ENCODE measurements at places on chromosomes 6 and 20.

- no peak for DNase-seq
Measured at GRCh38 chr20:16530201-16530681, 43.0 kb downstream of the KIF16B start.

DNA sequence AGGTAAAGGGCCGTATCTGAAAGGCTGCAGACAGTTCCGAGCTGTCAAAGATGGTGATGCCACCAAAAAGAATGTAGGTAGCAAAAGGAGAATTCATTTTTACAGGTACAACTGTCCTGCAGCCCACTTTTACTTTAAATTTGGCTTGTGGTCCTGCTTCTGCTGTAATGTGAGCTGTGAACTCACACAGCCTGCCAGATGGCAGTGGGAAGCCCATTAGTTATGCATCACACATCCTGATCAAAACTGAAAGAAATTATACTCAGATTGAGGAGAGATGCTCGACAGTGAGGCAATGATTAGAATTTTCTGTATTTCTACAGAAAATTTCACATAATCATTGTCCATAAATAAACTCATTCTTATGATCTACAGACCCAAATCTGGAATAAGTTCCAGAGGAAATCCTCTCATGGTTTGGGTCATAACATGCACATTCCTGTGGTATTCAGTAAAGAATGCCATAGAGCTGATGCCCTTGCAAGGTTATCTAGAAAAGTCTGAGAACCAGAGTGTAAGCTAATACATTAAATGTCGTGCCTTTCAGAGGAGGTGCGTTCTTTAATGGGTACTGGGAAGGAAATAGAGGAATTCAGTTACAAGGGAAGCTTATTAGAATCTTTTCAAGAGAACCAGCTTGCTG is 23.9 kb upstream of the E2F3 start:
- peak; percentile 26 for DNase-seq

GRCh38 chr6:4545893-4546292 is 230.3 kb upstream of the CDYL start:
- DNase-seq: no peak

GRCh38 chr6:56647172-56647762 is 4.6 kb upstream of the DST start:
- no peak for DNase-seq

DNA sequence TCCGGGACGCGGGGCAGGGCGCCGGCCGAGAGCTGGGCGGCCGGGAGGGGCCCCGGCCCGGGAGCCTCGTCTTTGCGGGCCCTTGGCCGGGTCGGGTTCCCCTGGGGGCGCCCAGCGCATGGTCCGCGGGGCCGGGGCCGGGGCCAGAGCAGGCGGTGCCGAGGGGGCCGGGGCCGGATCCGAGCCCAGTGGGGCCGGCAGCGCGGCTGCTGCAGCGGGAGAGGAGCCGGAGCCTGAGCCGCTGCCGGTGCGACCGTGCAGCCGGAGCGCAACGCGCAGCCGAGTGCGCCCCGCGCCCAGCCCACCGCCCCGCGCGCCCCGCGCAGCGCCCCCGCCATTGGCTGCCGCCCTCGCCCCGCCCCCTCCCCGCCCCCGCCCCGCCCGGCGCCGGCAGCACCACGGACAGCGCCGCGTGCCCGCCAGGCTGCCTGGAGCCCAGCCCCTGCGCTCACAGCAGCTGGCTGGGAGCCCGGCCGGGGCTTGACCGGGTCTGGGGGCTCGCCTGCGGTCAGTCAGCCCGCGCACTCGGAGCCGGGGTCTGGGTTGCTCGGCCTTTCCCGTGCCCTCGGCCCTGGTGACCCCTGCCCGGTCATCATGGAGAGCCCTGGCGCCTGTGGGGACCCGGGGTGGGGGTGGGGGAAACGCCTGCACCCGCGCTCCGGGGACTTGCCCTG is at the start of gene HRH3:
Gene HRH3 (minus strand): TSS at position 287 of the 674 bp plus-strand sequence. CDS start 308 bp downstream, outside the sequence.
- DNase-seq: no peak

- peak; percentile 9 for DNase-seq
Measured at GRCh38 chr20:6767536-6768227, at the start of gene BMP2. BMP2 (plus strand) TSS chr20:6767686; CDS start chr20:6770127, 2,441 bp downstream.

DNA sequence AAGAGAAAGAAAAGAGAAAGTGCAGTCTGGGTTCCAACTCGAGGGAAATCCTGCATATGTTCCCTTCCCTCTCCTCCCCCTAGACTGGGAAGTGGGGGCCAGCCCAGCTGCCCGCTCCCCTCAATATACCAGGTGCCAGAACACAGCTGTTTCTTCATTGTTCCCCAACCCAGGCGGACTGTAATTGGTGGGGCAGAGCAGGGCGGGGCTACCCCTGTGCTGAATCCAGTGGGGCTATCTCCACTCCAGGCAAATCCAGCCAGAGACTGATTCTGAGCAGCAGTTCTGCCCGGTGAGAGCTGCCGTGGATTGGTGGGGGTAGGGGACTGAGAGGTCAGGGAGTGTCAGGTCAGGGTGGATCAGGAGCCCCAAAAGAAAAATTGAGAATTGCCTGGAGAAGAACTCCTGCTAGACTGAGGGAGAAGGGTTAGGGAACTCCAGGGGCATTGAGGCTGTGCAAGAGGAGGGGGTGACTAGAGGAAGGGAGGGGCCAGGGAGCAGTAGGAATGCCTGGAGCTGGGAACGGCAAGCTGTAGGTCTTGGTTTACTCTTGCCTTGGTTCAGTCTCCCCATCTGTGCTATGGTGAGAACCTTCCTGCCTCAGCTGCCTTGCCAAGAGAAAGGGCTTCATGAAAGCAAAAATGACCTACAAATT is at the start of gene MYMX:
Gene MYMX (plus strand): TSS at position 250 of the 655 bp plus-strand sequence. CDS start 546 bp downstream, outside the sequence.
- DNase-seq: no peak

DNA sequence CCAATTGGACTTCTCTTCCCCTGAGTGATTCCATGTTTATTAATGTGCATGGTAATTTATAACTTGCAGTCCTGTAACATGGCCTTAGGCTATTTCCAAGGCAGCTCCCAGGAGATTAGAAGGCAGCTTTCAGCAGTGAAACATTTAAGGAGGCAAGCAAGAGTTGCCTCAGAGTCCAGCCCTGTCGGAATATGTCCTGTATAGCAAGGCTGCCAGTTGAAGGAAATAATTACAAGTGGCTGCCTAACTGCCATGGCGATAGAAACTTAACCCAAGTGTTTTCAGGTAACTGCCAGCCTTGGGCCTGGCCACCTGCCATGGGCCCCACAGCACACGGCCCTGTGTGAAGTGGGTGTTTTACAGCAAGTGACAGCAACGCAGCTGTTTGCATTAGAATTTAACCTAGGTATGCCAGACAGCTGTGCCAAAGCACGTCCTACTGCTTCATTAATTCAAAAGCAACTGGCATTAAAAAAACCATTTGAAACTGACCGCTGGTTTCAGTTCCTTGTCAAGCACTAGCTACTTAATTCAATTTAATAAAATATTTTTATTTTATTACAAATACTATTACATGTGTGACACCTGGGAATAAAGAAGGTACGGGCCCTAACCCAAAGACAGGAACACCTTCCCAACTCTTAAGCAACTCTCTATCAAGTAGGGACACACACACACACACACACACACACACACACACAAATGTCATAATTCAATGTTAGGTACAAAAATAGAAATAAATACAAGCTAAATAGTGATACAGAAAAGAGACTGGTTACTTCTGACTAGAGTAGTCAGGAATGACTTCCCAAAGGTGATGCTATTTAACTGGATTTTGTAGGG is 151.8 kb upstream of the HEY2 start:
- peak; percentile 40 for DNase-seq

DNA sequence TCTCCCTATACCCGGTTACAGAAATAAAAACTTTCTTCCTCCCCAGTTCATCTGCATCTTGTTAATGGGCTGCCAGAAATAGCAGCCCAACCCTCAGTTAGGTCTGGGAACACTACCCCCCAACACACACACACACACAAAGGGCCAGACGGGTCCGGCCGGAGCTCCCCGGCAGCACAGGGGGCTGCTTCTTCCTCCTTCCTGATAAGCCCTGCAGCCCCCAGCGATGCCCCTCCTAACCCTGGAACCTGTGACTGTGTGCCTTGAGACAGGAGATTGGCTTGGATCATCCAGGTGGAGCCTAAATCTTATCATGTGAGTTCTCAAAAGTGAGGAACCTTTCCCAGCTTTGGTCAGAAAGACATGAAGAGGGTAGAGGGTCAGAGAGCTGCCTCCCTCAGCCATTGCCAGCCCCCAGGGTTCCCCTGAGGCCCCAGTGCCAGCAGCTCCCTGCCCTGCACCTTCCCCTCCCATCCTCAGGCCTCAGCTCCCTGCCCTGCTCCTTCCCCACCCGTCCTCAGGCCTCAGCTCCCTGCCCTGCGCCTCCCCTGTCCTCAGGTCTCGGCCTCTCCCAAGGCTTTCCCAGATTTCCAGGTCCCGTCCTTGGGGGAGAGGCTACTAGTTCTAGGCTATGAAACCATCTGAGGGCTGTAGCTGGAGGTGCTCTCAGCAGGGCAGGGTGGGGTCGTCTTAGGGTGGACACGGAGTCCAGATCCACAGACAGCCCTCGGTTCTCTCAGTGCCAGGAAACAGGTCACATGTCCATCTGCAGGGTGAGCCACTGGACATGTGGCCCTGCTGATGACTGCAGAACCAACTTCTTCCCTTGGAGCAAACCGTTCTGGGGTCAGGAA is 34.5 kb upstream of the CST7 start:
- DNase-seq: no peak

DNA sequence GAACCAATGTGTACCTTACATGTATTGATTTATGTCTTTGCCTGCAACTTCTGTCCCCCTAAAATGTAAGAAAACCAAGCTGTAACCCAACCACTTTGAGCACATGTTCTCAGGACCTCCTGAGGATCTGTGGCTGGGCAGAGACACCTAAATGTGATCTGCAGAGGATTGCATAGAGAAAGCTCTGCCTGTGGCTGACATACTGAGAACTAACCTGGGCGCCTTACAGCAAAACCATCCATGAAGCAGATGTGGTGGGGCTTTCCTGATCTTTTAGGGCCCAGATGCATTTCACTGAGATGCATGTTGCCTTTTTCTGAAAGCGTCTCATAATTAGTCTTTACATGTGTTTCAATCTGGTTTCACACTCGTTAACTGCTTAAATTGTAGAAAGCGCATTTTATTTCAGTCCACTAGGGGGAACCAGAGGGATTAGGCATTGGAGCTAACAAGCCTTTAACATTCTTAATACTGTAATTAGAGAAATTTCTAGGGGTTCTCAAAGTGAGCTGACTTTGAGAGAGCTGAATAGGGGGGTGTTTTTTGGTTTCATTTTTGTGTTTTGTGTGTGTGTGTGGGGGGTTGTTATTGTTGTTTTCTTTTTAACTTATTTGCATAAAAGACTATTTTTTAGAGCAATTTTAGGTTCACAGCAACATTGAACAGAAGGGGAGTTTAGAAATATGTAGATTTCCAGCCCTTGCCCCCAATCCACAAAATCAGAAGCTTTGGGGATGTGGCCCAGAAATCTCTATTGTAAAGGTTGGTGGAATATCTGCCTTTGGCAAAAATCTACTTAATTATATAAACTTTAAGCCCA is 50.9 kb upstream of the FAM184A start:
- DNase-seq: peak; percentile 73

DNA sequence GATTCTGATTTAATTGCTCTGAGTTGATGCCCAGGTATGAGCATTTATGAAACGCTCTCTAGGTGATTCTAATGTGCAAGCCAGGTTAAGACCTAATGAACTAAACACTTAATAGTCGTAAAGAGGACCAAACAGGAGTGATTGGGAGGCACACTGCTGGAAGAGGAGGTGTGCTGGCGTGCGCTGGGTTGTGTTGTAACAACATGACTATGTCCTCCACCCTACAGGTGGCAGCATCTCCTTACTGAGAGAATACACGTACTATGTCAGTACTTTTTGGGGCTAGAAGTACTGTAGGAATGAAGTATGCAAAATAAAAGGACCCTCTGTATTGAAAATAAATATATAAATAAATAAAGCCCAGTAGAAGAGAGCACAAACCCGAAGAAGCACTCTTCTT is 11.9 kb downstream of the C6orf89 start:
- peak; percentile 13 for DNase-seq

DNA sequence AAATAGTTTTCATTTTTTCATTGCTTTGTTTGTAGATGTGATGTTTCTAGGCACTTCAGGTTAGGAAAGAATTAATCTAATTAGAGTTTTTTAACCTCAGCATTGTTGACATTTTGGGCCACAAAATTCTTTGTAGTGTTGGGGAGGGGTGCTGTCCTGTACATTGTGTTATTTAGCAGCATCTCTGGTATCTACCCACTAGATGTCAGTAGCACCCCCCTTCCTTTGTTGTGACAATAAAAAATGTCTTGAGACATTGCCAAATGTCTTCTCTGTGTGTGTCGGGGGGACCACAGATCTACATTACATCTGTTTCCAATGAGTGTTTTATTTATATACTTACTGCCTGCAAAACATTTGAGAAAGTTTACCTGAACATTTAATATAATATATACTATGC is 45.6 kb downstream of the EYA4 start:
- peak; percentile 56 for DNase-seq

- no peak for DNase-seq
Measured at GRCh38 chr6:36050947-36051710, 23.5 kb downstream of the MAPK14 start.

DNA sequence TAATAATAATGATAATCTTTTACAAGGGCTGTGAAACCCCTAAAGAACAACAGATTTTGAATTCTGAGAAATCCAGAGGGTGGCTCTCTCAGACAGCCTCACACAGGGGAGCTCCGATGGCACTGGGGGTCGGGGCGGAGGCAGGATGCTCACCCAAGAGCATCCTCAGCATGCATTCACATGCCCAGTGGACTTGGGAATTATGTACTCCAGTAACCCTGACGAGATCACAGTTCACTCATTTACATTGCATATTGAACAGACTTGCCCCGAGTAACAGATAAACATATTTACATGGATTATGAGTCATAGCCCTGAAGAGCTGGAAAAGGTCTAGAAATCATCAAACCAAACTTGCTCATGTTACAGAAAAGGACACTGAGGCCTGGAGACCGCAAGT is 482.7 kb upstream of the JARID2 start:
- DNase-seq: no peak

DNA sequence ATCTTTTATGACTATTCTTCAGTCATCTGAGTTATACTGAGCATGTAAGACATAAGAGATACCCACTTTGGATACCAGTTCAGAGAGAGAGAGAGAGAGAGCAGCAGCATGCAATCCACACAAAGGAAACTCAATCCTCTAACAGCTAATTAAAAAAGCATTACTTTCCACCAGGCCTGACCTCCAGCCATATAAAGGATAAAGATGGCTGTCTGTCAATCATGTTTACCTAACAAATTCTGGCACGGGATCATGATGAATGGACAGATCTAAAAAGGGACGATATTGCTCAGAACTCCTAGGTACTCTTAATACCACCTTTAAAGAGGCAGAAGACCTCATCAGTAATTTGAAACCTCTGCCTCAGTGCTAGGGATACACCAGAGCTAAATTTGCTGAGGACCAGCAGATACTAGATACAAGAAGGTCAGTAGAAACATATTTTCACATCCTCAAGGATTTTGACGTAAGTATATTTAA is 159.2 kb downstream of the RPS12 start:
- DNase-seq: no peak

GRCh38 chr6:26109772-26110171 is 22.5 kb downstream of the HFE start:
- no peak for DNase-seq

GRCh38 chr20:2507875-2508630 is 662 bp downstream of the ZNF343 start:
- DNase-seq: no peak

GRCh38 chr6:133807501-133807900 is 81.4 kb upstream of the TCF21 start:
- DNase-seq: no peak

- DNase-seq: peak; percentile 53
Measured at GRCh38 chr6:138287144-138287955, 69.1 kb upstream of the PBOV1 start.

Measured in SK-MEL-5 (cell line).